ENCODE measurements at places on chromosomes 2 and 18.

- DNase-seq = no peak
Observed at GRCh38 chr2:177327009-177327408, 62.5 kb upstream of the NFE2L2 start.

DNA sequence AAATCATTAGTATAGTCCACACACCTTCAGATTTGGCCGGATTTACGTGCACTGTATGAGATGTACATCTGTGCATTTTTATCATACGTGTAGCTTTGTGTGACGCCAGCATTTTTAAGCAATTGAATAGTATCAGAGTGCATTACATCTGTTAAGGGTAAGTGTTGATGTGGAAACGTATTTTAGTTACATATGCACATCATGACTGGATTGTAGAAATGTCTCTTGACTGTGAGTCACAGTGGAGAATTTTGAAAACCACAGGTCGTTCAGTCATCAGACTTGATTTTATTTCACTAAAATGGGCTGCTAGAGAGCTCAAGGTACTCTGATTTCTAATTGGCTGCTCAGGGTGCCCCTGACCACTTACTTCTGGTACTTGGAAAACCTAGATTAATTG, 5.4 kb upstream of the GPBAR1 start:
- DNase-seq = no peak

DNA sequence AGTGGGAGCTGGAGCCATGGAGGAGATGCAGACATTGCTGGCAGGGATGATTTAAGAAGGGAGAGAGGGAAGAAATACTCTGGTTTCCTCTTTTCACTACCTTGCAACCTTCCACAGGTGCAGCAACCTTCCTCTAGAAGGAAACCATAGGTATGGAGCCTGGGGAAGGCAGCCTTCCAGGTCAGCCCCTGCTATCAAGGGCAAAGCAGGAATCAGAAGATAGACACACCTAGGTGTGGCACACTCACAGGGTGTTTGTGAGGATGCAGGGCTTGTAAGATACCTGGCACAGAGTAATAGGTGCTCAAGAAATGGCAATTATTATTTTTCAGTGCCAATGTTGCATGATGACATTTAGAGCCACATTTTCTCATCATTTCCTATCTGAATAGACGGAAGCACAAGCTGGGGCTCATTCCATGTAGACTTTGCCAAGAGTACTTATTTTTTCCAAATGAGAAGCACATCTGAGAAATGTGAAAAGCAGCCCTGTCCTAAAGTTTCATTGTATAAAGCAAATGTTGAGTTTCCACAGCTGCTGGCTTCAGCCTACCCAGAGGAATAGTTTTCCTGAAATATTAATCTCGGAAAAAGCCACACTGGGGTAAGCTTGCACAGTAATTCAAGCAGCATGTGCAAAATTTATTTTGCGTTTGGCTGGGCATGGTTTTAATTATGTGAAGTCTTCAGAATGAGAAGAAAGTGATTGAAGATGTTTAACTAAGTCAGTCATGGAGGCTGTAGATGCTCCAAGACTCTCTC, 20.6 kb downstream of the EVA1A start:
- DNase-seq = no peak

GRCh38 chr2:48406116-48406515, 123.8 kb upstream of the STON1 start:
- no peak for DNase-seq

- DNase-seq = no peak
Observed at GRCh38 chr2:216777637-216778273, 82.1 kb downstream of the TNP1 start.

DNA sequence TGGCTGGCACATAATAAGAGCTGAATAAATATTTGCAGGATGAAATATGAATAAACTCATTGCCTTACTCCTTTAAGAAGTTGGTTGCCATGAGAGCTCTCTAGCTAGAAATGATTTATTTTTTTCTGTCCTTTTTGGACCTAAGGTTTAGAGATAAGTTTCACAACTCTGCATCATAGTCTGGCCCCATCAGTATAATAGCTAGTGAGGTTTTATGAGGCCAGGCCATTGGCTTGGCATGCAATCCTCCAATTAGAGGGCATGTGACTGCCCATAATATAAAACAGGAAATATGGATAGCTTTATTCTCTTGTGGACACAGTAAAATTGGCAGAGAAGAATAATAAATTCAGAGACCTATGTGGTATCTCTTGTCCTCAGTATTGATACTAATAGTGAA, 26.2 kb upstream of the INSIG2 start:
- no peak for DNase-seq

DNA sequence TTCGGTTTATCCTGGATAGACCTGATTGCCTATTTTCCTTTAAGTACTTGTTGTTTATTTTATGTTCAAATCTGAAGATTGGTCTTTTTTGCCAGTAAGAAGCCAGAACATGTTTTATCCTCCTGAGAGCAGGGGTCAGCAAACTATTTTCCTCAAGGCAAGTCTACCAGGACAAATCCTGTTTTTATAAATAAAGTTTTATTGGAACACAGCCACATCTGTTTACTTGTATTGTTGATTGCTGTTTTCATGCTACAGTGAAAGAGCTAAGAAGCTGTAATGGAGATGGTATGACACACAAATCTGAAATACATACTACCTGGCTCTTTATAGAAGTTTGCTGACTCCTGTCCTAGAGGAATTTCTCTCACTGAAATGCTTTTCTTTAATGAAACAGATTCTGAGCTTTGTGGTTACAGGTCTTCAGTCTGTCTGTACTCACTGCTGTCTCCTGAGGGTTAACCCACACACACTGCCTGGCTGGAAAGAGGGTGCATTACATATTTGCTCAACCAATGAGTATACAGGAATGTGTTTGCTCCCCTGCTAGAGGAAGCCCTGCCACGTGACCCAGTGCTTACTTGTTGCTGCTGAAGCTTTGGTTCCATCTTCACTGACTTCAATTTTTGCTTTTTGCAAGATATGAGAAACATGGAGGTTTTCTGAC, 22.6 kb downstream of the MRPL44 start:
- no peak for DNase-seq

GRCh38 chr18:36399055-36399454, 101.5 kb downstream of the FHOD3 start:
- DNase-seq = no peak

DNA sequence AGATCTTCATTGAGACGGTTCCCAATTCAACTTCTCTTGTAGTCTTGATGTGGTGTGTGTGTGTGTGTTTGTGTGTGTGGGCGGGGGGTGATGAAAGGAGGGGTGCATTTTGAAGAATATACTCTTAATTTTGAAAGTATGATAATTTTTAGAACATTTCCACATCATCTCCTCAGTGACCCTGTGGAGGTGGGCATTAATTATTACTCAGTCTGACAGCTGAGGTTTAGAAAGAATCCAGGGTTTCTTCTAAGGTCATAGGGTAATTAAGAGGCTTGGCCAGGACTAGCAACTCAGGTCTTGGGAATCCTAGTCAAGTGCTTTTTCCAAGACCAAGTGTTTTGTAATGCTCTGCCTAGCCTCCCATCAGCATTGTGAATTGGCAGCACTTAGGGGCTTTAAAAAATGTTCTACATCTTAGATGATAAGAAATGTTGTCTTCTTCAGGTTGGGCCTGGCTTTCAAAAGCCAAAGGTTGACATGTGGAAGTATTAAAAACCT, 100.5 kb downstream of the SPTBN1 start:
- DNase-seq = no peak

- no peak for DNase-seq
Observed at GRCh38 chr2:68605939-68606338, 37.4 kb upstream of the PROKR1 start.

GRCh38 chr2:241935314-241935713, 65.8 kb downstream of the RTP5 start:
- no peak for DNase-seq

GRCh38 chr2:28348921-28349320, 43.7 kb upstream of the FOSL2 start:
- DNase-seq = no peak

GRCh38 chr18:77899972-77900754, 650.5 kb downstream of the GALR1 start:
- DNase-seq = peak; percentile 81

- DNase-seq = no peak
Observed at GRCh38 chr2:124045894-124046293, 20.8 kb downstream of the CNTNAP5 start.

- DNase-seq = no peak
Observed at GRCh38 chr2:217166241-217166850, 306.5 kb upstream of the TNP1 start.

- DNase-seq = no peak
Observed at GRCh38 chr2:191693778-191694177, 15.8 kb downstream of the NABP1 start.

GRCh38 chr18:75779450-75779849, 351.9 kb upstream of the SMIM21 start:
- DNase-seq = no peak

DNA sequence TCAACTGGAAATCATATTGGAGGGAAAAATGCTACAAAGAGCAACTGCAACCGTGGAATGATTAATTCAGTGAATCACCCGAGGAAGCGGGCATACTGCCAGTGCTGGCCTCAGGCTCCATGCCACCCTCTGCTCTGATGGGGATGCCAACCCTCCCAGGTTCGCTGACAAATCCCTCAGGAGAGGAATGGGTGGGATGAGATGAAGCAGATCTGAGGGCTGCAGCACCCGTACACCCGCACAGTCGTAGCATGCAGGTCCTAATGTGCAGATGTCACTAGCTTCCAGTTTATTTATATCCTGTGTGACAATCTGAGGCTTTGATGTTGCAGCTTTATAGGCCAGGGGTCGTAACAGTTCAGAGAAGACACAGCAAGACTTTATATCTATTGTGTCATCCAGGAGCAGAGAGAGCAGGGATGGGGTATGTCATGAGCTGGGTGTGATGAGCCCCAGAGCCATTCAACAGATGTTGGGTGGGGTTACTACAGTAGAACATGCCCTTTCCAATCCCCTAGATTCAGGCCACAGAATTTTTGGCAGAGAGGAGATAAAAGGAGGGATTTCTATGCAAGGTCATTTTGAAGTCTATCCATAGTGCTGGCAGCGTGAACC, 44.6 kb downstream of the DPP4 start:
- DNase-seq = no peak

- DNase-seq = no peak
Observed at GRCh38 chr2:188132385-188132784, 159.3 kb upstream of the GULP1 start.

DNA sequence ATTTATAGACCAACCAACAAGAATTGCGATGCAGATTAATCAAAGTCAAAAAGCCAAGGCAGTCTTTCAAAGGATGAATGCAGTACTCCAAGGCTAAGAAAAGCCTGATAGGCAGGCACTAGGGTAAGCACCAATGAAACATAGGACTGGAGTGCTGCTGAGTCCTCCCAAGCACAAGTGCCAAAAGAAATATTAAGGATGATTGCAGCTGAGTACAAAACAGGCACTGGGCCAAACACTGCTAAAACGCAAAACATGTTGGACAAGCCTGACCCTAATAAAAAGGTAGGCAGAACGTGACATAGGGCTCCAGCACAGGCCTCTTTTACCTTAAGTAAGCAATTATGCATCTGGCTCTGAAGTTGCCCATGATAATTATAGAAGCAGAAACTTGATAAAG, 160.1 kb upstream of the LRP1B start:
- DNase-seq = no peak

DNA sequence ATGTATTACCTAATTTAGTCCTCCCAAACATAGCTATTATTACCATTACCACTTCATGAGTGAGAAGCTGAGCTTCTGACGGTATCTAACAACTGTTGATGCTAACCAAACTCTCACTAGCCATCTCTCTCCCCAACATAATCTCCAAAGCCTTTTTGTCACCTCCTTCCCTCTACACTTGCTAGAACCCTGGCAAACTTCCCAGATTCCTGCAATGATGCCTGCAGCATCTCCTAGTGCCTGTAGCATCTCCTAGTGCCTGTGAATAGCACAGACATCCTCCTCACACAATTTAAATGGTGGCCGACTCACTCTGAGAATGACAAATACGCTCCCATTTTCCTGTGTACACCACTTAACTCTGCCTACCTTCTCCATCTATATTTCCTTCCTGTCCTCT, 126.7 kb downstream of the STK39 start:
- no peak for DNase-seq

DNA sequence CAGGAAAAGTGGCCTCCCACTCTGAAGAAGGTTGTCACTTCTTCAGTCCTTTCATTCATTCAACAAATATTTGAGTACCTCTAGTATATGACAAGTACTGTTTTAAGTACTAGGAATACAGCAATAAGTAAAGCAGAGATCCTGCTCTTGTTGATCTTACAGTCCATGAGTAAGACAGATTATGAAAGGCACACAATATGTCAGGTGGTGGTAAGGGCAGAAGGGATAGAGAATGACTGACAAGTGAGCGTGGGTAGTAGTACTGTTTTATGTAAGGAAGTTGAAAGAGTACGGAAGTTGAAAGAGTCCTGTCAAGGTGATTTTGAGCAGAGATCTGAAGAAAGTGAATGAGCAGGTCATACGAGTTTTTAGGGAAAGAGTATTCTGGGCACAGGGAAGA, 111.3 kb downstream of the GALNT1 start:
- no peak for DNase-seq

- no peak for DNase-seq
Observed at GRCh38 chr2:173079973-173080860, 4.6 kb downstream of the MAP3K20 start.

DNA sequence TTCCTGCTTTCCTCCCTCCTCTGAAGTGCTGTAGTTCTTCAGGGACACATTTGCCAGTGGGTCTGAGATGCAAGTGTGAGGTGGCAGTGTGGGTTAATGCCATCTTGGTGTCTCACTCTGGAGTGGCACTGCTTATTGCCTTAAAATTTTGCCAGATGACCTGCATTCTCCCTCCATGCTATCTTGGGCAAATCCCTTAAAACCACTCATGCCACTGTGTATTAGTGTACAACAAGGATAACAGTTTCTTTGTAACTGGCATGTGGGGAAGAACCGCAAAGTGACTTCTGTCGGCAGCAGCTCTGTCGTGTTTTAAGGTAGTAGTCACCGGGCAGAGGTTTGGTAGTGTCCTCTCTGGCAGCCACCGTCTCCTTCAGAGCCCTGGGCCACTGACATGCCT, 124.2 kb downstream of the NEDD4L start:
- no peak for DNase-seq

DNA sequence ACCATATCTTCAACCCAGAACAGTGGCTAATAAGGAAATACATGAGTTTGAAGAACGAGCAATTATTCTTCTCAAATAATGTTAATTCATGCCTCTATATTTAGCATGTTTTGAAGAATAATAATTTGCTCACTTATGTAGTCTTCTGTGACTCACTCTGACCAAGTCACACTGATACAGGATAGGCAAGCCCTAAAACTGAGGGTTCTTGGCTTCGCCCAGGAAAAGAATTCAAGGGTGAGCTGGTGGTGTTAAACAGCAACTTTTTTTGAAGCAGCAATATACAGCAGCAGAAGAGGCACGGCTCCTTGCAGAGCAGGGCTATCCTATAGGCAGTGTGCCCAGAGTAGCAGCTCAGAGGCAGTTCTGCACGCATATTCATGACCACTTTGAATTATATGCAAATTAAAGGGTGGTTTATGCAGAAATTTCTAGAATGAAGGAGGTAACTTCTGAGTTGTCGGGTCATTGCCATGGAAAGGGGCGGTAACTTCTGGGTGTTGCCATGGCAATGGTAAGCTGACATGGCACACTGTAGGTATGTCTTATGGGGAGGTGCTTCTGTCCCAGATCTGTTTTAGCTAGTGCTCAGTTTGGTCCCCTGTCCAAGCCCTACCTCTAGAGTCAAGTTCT, 200.6 kb downstream of the RND3 start:
- no peak for DNase-seq
